Activated T-cell treated with anti-CD3 and anti-CD28 coated beads for 1 hour (primary cell): ENCODE measurements at places on chromosomes 1 and 21.

DNA sequence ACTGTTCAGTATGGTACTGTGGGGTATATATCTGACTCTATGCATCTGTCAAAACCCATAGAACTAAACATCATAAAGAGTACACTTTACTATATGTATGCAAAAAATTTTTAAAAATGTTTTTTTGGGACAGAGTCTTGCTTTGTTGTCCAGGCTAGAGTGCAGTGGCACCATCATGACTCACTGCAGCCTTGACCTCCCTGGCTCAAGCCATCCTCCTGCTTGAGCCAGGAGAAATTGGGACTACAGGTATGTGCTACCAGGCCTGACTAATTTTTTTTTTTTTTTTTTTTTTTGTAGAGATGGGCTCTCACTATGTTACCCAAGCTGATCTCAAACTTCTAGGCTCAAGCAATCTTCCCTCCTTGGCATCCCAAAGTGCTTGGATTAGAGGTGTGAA is 11.5 kb downstream of the TRIT1 start:
- DNase-seq = no peak

DNA sequence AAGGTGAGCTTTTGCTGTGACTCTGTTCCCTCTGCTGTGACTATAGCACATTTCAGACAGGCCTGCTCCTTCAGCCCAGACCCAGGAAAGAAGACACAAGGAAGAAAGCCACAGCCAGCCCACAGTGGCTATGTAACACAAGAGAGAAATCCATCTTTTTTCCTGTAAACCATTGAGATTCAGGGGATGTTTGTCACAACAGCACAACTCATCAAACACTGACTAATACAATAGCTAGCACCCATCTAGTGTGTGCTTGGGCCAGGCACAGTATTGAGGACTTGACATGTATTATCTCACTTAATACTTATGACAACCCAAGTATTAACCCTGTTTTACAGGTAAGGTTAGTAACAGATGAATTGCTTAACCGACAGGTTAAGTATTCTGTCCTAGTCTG is 29.8 kb downstream of the TAS1R2 start:
- DNase-seq = no peak

DNA sequence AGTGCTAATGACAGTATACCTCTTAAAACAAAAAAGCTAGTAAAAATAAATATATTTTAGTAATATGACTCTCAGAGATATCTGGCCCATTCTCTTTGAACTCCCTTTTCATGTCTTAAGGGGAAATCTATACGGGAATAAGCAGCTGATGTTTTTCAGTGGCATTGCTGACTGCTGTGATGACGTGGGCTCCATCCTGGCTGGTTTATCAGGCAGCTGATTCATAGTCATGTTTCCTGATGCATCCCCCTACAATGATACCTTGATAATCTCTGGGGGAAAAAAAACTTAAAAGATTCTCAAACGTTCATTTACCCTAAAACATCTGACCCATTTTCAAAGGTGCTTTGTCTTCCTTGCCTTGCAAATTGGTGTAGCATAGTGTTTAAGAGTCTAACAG is 53.8 kb downstream of the ABCA4 start:
- DNase-seq = no peak

DNA sequence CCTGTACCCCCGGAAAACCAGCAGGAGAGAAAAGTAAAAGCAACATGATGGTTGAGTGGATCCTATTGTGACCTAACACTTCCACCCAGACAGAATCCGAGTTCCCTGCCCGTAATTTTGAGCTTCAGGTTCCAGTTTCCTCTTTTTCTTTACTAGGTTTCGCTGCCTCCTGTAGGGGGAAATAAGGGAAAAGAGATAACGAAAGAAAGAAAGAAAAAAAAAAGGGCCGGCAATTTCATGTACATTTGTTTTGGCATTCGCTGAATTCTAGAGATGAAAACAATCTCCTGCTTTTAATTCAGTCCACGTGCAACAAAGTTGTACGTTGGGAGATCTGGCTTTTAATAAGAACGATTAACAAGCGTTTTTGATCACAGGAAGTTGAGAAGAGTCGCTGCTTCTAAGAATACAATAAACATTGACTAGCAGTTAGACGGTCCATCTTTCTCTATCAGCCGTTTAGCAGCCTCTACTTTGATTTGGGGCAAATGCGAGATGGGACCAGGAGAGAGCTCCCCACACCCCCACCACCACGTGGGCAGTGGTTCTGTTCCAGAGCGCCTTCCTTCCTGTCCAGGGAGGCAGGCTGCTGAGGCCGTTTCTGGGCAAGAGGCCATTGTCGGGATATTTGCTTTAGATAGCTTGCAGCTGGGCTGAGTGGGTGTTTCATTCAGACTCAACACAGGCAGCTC is 155.9 kb upstream of the RUNX1 start:
- no peak for DNase-seq

DNA sequence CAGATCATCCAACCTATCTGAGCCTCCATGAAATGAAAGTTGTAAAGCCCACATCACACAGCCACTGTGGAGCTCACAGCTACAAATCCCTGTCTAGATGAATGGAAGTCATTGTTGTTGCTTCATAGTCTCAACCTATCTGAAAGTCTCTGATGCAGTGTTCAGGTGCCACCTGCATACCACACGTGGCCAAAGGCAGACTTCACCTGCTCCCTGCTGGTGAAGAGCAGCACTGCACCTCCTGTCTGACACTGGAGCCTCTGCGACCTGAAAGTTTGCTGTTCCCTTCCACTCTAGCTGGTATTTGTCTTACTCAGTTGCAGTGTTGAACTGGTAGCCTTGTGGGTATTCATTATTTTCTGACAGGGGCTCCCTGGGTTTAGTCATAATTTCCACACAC is 18.4 kb downstream of the LORICRIN start:
- DNase-seq = peak; percentile 14
